Parietal lobe (tissue), 2 donors: ENCODE measurements at places on chromosomes 3 and 15. TPM values are rescaled to one million over a fixed set of nuclear protein-coding genes. Genes with fewer than 3 reads are reported as not detected.

The TRH gene
- 1.6 TPM for total RNA-seq

The CILP gene
- 0.63 TPM for total RNA-seq

The RNU6-1 gene
- total RNA-seq = not detected

The SLC6A1 gene
- 93.0 TPM for total RNA-seq

The WNT7A gene
- total RNA-seq = 10.6 TPM

The ITIH4 gene
- 17.8 TPM for total RNA-seq

The GP9 gene
- not detected for total RNA-seq

The CLDN16 gene
- 0.63 TPM for total RNA-seq

The FGF7 gene
- 0.94 TPM for total RNA-seq

The HTR3E gene
- total RNA-seq = not detected

The GRIP2 gene
- total RNA-seq = 22.5 TPM

The CCR1 gene
- 0.94 TPM for total RNA-seq

The CPOX gene
- 22.5 TPM for total RNA-seq

The TIGIT gene
- not detected for total RNA-seq

The GOLGA8S gene
- total RNA-seq = under 0.01 TPM

The NLGN1 gene
- 113 TPM for total RNA-seq

The THSD4 gene
- total RNA-seq = 0.94 TPM

The CLRN1 gene
- total RNA-seq = not detected

The SPTSSB gene
- 4.1 TPM for total RNA-seq

The IGSF11 gene
- total RNA-seq = 19.4 TPM

The LRTM1 gene
- not detected for total RNA-seq

The ADGRG7 gene
- not detected for total RNA-seq

The CDCP1 gene
- total RNA-seq = 1.6 TPM

The AADACL2 gene
- total RNA-seq = not detected

The SCAMP5 gene
- total RNA-seq = 70.7 TPM

The FETUB gene
- not detected for total RNA-seq

The PGBD4 gene
- total RNA-seq = 4.7 TPM

The SNTN gene
- not detected for total RNA-seq
